ENCODE measurements at places on chromosomes 3 and 15. TPM values are rescaled to one million over a fixed set of nuclear protein-coding genes. Genes with fewer than 3 reads are reported as not detected.

SYNPR gene
- not detected for total RNA-seq

CLSTN2 gene
- 80.9 TPM for total RNA-seq

RTF1 gene
- total RNA-seq, result 37.8 TPM

ACKR2 gene
- 2.1 TPM for total RNA-seq

CELF6 gene
- total RNA-seq, result not detected

SERINC4 gene
- not detected for total RNA-seq

MASP1 gene
- total RNA-seq, result 0.62 TPM

NOX5 gene
- 0.09 TPM for total RNA-seq

TMEM40 gene
- total RNA-seq, result 2.0 TPM

SOX14 gene
- total RNA-seq, result not detected

NR2F2 gene
- 59.0 TPM for total RNA-seq

GPR27 gene
- 2.0 TPM for total RNA-seq

MYLK gene
- 53.6 TPM for total RNA-seq

CPN2 gene
- total RNA-seq, result not detected

CYP11A1 gene
- total RNA-seq, result 0.43 TPM

RBP2 gene
- total RNA-seq, result not detected

SMAD6 gene
- 2.7 TPM for total RNA-seq

SPATA12 gene
- total RNA-seq, result not detected

TNIK gene
- 68.6 TPM for total RNA-seq

USP50 gene
- 0.34 TPM for total RNA-seq

VIPR1 gene
- not detected for total RNA-seq

ZNF662 gene
- total RNA-seq, result 0.53 TPM

TICRR gene
- total RNA-seq, result 2.8 TPM

ADCY5 gene
- total RNA-seq, result 1.2 TPM

GPR171 gene
- not detected for total RNA-seq

Data from astrocyte (in vitro differentiated cells and primary cell).